ENCODE measurements at places on chromosomes 12 and 14.

DNA sequence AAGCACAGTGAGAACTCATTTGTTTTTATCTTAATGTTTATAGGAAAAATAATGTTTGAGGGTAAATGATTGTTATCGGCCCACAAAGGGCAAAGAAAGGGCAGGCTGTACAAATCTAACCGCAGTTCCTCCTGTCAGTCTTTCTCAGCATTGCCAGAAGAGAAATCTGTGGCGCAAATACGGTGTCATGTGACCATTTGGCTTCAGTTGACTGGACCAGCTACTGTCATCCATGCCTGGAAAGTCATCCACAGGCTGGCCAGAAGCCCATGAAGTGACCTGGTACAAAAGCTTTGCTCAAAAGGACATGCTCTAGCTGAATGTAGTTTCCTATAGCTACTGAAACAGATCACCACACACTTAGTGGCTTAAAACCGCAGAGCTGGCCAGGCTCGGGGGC is 43.6 kb downstream of the HCAR2 start:
- DNase-seq = no peak

GRCh38 chr14:45786266-45786665 is 533.3 kb upstream of the MIS18BP1 start:
- DNase-seq = no peak

GRCh38 chr12:50732591-50732990 is 31.3 kb upstream of the ATF1 start:
- no peak for DNase-seq

DNA sequence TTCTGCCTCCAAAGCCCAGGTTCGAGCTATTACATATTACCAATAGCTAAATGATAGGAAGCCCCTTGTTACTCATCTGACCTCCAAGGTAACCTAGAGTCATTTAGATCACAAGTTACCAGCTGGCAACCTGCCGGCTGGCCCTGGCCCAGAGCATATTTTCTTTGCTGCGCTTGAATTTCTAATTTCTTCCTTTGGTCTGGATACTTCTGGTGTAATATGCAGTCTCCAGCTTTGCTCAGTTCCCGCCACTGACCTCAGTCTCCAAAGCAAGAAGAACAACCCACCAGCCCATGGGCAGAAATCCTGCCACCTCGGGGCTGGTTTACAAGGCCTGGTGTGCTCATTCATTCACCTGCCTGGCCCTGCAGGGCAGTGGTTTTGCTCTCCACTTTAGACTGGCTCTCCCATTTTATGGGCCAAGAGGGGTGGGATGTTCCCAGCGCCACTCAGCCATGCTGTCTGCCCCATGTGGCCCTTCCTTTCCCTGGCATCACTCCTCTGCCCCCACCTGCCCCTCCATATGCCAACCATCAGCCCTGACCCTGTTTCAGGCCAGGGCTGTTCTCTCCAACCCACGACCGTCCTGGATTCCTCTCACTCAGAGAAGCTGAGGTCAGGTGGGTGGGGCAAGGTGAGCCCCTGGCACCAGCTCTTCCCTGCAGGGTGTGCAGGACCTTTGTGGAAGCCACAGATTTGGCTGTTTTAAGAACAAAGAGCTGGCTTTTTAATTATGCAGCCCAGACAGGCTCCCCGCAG is 76.0 kb downstream of the PRIMA1 start:
- DNase-seq = no peak

All from activated CD4-positive, alpha-beta T cell treated with anti-CD3 and anti-CD28 coated beads, Interleukin-2, amount 50 U/mL, for 4 hours (primary cell).